Mesenteric fat pad (tissue), 1 donor: ENCODE measurements at places on chromosomes 3 and 15. TPM values are rescaled to one million over a fixed set of nuclear protein-coding genes. Genes with fewer than 3 reads are reported as not detected.

The NR2E3 gene
- not detected for total RNA-seq

- no peak for DNase-seq
These were observed 219.8 kb upstream of the TOPAZ1 start for GRCh38 chr3:44021651-44022594.

The FAM227B gene
- total RNA-seq, result 0.71 TPM

GRCh38 chr3:185318141-185318540 lies 44.8 kb upstream of the MAP3K13 start:
- DNase-seq, result no peak

The FRMD4B gene
- total RNA-seq, result 30.5 TPM

GRCh38 chr3:148943506-148944205 lies 47.7 kb upstream of the GYG1 start:
- DNase-seq, result no peak

The RBP2 gene
- total RNA-seq, result 5.3 TPM

The ROPN1 gene
- not detected for total RNA-seq

- no peak for DNase-seq
These were observed 3.3 kb downstream of the TUBGCP5 start for GRCh38 chr15:23035964-23036566.

DNA sequence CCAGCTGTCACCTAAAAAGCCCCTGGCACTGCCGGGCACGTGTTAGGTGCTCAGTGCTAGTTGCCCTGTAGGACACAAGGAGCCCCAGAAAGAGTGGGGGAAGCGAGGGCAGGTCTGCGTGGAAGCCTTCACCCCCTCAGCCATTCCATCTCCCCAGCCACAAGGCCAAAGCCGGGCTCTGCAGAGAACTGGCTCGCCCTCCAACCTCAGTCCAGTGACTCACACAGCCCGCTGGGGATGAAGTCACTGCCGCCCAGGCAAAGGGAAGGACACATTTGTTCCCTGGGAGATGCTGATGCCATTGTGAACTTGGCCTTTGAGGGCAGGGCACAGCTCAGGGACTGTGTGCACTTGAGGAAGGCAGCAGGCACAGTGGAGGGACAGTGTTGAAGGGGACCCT lies 48.1 kb downstream of the IQSEC1 start:
- DNase-seq, result no peak

The FEZF2 gene
- not detected for total RNA-seq

GRCh38 chr3:13200946-13201345 lies 127.7 kb upstream of the IQSEC1 start:
- DNase-seq, result no peak

GRCh38 chr3:98136631-98137030 lies 6.1 kb downstream of the OR5H1 start:
- DNase-seq, result no peak

DNA sequence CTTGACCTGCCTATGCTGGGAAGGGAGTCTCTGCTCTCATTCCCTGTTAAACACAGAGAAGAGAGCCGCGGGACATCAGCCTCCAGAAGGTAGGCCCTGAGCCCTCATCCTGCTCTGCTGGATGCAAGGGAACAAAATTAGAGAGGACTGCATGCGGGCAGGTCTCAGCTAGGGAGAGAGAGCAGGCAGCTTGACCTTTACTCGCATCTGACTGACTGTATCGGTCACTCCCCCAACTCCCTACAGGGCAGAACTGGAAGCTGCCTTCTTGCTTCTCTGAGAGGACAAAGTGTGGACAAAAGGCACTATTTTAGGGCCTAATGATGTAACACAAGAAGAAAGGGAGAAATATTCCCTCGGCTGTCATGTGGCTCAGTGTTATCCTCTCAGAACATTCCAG lies 38.7 kb upstream of the ATOSA start:
- no peak for DNase-seq

DNA sequence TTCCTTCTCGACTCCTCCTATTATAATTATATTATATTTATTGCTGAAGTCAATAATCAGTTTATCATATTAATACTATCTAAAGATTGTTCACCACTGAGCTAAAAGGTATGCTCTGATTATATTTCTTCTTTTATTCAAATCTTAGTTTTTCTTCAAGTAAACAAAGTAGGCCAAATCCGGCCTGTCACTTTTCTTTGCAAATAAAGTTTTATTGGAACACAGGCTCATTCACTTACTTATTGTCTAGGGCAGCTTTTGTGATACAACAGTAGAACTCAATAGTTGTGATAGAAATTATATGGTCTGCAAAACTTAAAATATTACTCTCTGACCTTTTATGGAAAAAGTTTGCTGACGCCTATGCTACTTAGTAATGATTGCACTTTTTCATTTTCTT lies 92.4 kb upstream of the DNAJC19 start:
- DNase-seq, result no peak
